NK-92 treated with Interleukin-12 subunit alpha and Interleukin-12 subunit beta, amount 100 ng/mL, for 24 hours (cell line): ENCODE measurements at places on chromosomes 16 and 17.

DNA sequence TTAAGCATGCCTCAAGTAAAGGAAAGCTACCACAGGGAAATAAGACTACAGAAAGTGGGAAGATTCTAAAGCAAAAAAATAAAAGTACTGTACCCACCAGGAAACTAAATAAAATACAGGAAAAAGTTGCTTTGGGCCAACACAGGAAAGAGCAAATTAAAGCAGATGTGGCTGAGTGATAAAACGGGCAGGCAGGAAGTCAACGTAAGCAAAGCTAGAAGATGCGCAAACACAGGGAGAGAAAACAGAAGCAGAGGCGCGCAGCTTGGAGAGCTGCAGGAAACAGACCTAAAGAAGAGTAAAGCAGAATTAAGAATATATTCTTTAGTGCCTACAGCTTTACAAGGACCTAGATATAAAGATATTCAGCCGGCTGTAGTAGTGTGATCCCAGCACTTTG, 21.7 kb downstream of the USP36 start:
- DNase-seq: no peak

GRCh38 chr17:4827399-4827798, 5.7 kb upstream of the MINK1 start:
- DNase-seq: no peak

DNA sequence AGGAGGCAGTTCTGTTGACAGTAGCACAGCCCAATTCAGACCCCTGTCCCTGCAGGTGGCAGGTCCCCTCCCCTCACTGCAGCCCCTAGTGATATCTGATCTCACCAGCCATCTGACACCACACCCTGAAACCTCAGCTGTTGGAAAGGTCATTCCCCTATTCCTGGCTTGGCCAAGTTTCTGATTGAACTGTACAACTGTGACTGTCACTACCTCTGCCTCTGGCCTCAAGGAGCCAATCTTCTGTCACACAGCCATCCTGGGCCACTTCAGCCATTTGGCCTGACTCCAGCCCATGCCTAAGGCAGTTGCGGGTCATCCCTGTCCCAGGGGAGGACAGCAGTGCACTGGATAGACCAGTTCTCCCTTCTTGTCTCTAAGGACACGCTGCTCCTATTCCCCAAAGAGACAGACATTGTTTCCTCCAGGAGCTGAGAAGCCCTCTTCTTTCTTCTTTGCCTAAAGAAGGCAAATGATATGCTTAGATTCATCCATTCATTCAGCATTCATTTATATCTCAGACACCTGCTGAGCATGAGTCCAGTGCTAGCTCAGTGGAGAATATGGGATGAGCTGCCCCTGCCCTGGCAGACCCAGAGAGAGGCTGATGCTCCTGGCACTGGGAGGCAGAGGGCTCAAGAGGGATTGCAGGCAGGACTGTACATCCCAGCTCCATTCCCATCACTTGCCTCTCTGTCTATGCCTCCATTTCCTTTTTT, 4.6 kb upstream of the ALDOA start:
- DNase-seq: no peak

- DNase-seq: no peak
These were observed 58.1 kb downstream of the CYB5B start for GRCh38 chr16:69482410-69482991.

DNA sequence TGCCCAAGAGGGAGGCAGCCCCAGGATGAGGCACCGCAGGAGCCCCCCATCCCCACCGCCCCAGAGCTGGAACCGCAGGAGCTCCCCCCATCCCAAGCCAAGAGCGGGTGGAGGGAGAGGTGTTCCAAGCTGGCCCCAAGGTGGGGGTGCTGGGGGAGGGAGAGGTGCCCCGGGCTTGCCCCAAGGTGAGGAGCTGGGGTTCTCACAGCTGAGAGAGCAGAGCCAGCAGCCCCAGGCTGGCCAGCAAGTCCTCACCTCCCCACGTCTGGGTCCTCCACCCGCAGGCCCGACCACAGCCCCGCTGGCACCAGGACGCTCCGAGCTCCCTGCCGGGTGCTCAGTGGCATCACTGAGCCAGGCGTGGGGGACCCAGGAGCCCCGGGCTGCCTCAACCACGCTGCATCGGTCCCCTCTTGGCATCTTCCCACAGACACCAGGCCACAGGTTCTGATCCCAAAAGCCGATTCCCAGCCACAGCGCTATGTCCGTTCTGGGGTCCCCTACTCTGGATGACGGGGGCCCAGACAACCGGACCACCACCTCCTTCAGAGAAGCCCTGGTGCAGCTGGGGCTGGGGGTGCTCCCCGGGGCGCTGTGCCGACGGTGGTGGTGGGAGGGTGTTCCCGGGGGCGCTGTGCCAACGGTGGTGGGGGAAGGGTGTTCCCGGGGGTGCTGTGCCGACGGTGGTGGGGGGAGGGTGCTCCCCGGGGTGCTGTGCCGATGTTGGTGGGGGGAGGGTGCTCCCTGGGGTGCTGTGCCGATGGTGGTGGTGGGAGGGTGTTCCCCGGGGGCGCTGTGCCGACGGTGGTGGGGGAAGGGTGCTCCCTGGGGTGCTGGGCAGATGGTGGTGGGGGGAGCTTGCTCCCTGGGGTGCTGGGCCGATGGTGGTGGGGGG, 15.4 kb upstream of the WDR45B start:
- DNase-seq: no peak

GRCh38 chr16:4825196-4825595, 21.9 kb downstream of the GLYR1 start:
- DNase-seq: no peak
